ENCODE measurements at places on chromosomes 6 and 20.

DNA sequence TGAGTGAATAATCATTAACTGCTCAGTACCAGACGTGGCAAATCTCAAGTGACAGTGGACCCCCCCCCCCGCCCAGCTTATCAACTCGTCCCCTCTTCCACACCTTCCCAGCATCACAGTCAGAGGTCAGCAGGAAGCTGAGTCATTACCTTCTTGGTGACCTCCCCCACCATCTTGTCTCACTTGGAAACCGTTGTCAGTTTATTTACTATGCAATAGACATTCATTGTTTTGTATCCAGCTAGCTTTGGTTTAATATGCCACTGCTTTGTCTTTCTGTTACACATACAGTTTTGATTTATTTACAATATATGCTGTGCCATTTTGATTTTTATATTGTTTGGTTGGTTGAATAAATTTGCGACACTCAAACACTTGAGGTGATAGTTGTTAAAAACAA lies 158.1 kb downstream of the QKI start:
- no peak for DNase-seq

GRCh38 chr6:45417436-45417835 lies 39.7 kb upstream of the SUPT3H start:
- no peak for DNase-seq

DNA sequence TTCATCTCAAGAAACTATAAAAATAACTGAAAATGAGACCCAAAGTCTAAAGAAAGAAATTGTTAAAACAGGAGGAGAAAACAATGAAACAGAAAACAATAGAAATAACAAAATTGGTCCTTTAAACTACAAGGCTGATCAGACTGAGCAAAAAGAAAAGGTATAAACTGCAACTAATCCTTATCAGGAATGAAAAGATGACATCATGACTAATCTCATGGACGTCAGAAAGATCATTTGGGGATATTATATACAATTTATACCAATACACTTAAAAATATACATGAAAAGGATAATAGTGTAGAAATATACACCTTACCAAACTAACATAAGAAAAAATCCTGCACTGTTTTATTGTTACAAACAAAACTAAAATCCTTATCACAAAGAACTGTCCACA lies 315.6 kb downstream of the TAF4 start:
- no peak for DNase-seq

GRCh38 chr20:539191-539590 lies 4.4 kb downstream of the CSNK2A1 start:
- DNase-seq: no peak

DNA sequence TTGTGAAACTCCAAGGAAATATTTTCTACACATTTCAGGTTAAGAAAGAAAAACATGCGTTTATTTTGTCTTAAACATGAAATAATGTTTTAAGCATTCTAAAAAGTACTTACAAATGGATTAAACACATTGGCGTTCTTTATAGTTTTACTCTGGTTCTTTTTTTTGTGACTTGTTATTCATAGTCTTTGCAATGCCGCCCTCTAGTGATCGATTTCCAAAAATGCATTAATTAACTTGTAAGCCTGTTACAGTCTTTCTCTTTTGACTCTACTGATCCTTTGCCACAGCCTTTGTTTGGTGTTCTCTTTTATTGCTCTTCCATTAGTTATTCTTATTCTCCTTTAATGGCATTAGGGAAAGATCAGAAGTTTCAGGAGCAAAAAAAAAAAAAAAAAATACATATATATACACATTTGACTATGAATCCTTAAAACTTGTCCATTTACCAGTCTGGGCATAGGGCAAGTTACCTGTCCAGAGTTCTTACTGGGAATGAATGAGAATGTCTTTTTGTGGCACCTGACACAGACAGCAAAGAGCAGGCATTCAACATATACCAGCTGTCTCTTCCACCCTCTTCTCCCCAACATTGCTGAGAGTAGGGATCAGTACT lies 59.9 kb downstream of the MACROD2 start:
- DNase-seq: no peak

DNA sequence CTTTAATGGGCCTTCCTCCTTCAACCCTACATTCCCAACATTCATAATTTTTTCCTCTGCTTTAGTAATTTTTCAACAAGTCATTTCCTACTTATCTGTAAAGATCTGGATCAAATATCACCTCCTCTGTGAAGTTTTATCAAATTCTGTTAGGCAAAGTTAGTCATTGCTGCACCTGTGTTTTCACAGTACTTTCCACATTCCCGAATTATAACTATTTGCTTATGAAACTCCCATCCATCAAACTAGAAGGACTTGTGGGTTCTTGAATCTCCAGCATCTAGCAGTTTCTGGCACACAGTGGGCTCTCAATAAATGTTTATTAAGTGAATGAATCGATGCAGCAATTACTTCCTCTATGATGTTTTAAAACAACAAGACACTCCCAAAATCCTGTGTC lies 257.6 kb downstream of the HDGFL1 start:
- no peak for DNase-seq

DNA sequence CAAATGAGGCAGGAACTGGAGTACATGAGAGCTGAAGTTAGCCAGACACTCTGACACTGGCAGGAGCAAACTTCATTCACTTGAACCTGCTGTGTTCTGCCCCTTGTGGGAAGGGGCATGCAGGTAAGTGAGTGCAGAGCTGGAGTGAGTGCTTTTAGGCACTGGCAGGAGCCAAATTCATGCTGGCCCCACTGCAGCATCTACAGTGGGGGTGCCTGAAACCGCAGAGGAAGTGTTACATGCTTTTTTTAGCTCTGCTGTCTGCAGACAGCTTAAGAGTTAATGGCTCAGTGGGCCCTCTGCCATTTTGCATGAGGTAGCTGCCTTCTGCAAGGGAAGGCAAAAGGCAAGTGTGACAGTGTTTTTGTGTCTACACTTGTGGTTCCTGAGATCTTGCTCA lies 167.9 kb upstream of the SYNCRIP start:
- no peak for DNase-seq

DNA sequence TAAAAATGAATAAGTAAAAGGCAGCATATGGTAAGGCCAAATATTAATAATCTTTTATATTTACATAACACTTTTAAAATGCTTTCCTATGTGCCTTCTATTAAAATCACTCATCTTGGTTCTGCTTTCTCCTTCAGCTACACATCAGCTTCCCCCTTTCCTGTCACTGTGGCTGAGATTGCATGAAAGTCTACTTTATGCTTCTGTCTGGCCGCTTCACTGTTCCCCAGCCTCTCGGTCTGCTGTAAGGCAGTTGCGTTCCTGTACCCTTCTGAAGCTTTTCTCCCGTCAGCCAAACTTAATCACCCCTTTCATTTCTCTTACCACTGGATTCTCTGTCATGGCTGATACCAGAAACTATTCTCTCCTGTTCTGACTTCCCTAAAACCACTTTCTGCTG lies 34.6 kb downstream of the SOX4 start:
- DNase-seq: no peak

DNA sequence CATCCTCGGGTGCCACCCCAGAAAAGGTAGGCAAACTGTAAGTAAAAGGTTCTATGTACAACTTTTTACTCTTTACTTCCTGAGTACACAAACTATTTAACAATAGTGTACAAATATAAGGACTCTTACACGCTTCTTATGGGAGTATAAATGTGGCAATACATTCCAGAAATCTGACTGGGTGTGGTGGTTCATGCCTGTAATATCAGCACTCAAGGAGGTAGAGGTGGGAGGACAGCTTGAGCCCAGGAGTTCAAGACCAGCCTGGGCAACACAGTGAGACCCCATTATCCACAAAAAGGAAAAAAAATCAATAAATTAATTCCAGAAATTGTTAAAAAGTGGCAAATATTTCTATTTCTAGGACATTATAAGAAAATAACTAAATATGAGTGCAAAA lies 48.9 kb downstream of the PIGU start:
- no peak for DNase-seq

GRCh38 chr20:57177636-57178280 lies 88.7 kb downstream of the BMP7 start:
- DNase-seq: no peak

GRCh38 chr6:168338777-168339176 lies 19.2 kb upstream of the DACT2 start:
- DNase-seq: no peak

- DNase-seq: no peak
These were observed 646 bp downstream of the HMGA1 start for GRCh38 chr6:34237316-34237721.

GRCh38 chr20:47727170-47727880 lies 58.0 kb downstream of the SULF2 start:
- DNase-seq: no peak

DNA sequence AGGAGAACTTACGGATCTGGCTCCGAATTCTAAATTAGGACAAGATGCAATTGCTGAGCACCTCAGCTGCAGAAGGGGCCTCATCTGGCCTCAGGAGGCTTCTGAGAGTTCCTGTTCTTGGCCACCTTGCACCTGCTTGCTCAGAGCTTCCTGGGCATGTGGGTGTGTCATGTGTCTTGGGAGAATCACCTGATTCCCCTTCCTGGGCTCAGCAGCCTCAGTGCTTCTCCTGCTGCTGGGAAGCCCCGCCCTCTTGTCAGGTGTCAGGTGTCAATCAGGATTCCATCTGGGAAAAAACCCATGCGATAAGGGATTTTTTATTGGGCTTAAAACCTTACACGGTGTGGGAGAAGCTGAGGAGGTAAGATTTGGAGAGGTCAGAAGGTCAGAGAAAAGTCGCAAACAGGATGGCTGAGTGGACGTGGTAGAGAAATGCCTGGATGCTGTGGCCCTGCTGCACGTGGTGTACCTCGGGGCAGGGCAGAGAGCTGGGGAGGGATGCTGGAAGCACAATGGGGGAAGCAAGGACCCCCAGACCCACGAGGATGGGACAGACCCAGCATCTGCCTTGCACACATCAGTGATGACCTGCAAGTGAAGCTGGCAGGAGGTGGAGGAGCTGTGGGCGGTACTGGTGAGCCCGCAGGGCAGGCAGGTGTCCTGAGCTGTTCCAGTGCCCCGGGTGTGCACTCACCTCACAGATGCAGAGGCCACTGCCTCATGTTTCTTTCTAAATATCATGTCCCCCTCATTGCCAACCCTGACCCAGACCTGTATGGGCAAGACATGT lies 170.8 kb downstream of the CDH4 start:
- no peak for DNase-seq

GRCh38 chr20:14801591-14802325 lies 464.3 kb upstream of the FLRT3 start:
- DNase-seq: no peak

DNA sequence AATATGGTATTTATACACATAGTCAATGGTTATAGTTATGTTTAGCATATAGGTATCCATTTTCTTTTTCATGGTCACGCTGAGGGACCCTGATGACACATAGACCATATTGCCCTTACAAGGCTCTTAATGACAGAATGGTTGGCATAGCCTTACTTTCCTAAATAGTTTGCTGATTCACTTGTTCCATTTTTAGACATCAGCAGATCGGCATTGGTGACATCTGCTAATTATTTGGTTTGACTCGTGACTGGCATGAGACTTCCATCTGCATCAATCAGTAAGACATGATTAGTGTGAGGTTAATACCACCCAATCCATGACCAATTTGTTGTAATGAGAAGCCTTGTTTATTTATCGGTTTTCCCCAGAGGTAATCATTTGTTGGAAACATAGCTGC lies 309.7 kb downstream of the ALDH8A1 start:
- no peak for DNase-seq

DNA sequence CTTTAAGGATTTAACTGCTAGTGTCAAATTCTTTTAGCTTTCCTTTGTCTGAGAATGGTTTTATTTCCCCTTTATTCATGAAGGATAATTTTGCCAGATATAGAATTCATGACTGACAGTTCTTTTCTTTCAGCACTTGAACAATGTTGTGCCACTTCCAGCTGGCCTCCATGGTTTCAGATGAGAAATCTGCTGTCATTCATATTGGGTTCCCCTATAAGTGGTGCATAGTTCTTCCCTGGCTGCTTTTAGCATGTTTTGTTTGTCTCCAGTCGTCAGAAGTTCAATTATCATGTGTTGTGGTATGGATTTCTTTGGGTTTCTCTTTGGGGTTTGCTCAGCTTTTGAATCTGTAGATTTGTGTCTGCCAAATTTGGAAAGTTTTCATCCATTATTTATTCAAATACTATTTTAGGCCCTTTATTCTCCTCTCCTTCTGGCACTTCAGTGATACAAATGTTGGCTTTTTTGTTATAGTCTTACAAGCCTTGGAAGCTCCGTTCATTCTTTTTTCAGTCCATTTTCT lies 76.3 kb upstream of the TGM3 start:
- DNase-seq: no peak

- no peak for DNase-seq
These were observed 519 bp downstream of the CSTL1 start for GRCh38 chr20:23440004-23440403.

DNA sequence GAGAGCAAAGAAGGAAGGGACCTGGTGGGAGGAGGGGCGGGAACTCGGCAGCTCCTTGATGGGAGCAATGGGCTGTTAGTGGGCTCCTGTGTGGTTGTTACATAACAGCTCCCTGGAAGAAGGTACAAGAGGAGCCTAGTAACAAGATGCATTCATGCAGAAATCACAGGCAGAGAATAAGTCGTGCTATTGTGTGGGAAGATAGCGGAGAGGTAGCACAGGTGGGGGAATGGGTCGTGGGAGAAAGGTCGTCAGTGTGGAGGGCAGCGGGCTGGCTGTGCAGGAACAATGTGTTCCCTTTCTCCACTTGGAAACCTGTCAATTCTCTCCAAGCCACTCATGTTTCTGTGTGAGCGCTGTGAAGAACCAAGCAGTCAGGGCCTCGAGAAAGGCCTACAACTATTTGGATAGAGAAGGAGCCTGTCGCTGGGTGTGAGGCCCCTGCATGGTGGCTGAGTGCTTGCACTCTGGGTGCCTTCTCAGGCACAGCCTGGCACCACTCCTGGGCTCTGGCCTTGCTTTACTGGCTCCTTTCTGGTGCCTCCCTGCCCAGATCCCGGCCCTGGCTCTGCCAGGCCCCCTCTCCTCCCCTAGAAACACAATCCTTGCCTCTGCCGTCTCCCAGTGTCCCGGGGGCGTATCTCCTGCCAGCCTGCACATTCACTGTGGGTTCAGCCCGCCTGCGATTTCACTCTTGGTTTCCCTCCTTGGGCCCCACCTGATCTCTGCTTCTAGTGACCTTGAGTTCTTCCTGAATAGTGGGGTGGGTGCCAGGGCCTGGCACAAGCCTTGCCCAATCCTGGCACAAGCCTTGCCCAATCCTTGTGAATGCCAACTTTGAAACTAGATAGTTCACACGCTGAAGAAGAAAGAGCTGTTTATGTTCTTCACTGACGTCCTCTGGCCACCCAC lies 7.4 kb upstream of the FGD2 start:
- DNase-seq: peak; percentile 59

- no peak for DNase-seq
These were observed 72.9 kb downstream of the PSMB1 start for GRCh38 chr6:170480050-170480692.

DNA sequence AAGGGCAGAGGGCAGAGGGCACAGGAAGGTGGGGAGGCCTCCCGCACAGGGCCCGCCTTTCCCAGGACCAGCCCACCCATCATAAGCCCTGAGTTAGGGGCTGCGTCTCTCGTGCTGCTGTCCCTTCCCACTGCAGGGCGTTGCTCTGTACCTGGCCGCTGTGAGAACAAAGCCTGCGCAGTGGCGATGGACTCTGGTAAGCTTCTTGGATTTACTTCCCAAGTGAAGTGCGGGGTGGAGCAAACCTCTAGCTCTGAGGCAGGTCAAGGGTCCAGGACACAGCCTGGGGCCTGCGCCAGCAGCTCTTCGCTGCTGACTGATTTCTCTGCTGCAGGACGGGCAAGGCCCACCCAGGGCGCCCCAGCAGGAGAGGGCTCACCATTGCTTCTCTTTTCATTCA lies 23.9 kb downstream of the INSM1 start:
- DNase-seq: no peak

GRCh38 chr6:7959453-7959852 lies 48.9 kb upstream of the TXNDC5 start:
- no peak for DNase-seq

GRCh38 chr6:134654751-134655150 lies 295.1 kb downstream of the ALDH8A1 start:
- no peak for DNase-seq
